ENCODE measurements at places on chromosomes 16 and 17.

- no peak for DNase-seq
Observed at GRCh38 chr16:88356124-88356726, 26.5 kb upstream of the ZNF469 start.

DNA sequence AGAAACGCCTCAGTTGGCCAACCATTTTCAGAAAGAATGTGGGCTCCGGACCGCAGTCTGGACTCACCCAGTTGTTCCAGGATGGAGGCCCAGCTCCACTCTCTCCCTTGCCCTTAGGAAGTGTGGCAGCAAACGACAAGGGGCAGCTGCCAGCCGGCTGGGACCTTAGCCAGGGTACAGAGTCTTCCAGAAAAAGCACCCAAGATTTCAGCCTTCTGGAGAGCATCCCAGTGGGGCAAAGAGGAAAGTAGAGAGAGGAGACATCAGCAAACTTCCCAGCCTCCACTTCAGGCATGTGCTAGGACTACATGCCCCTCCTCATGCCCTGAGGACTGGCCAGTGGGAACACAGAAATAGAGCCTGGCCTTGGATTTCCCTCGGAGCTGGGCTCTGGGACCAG, 56.8 kb upstream of the SCNN1B start:
- DNase-seq = no peak

DNA sequence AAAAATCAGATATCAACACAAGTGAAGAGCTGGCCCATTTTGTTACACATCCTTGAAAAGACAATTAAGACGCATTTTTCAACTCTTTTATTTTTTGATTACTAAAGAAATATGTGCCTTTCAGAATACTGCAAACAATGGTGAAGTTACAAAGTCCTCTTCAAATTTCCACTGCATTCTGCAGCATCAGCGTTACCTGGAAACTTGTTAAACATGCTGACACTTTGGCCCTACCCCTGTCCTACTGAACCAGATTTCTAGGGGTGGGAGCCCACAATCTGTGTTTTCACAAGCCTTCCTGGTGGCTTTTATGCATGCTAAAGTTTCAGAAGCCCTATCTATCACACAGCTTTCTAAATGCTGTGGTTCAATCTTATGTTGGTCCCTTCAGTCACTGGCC, 4.5 kb upstream of the CCL14 start:
- no peak for DNase-seq

- no peak for DNase-seq
Observed at GRCh38 chr16:79628501-79628975, 28.0 kb upstream of the MAF start.

GRCh38 chr16:78932355-78932943, 668.1 kb downstream of the MAF start:
- DNase-seq = no peak

DNA sequence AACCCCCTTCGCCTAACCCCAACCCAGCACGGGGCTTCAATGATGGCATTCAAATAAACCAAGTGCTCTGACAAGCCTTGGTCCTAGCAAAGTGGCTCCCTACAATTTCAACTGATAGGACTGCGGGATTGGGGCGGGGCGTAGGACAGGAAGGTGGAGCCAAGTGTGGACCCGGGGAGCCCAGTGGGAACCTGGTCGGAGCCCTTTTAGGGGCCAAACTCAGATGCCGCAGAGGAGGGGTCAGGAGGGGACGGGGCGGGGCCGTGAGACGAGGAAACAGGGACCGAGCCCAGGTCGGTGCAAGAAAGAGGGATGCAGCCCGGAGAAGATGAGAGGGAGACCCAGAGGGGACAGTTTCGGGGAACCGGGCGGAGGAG, 13.2 kb upstream of the CDIPT start:
- no peak for DNase-seq

GRCh38 chr16:26856791-26857190, 209.9 kb upstream of the C16orf82 start:
- no peak for DNase-seq

GRCh38 chr17:14790521-14790920, 474.6 kb downstream of the PMP22 start:
- no peak for DNase-seq

DNA sequence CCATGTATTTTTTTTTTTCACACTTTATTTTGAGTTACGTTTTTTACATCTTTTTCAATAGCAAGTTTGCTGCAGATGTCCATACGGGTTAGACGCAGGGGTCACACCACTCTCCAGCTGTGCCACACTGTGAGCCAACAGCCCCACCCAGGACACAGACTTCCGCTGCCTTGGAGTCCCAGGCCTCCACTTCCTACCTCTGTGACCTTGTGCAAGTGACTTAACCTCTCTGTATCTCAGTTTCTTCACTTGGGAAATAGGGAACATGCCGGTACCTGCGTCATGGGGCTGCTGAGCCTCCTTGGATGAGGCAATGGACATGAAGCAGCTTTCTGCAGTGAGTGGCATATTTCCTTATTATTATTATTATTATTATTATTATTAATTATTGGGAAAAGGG, 3.3 kb upstream of the PITPNA start:
- DNase-seq = no peak

- no peak for DNase-seq
Observed at GRCh38 chr16:87675111-87675719, 72.9 kb downstream of the JPH3 start.

DNA sequence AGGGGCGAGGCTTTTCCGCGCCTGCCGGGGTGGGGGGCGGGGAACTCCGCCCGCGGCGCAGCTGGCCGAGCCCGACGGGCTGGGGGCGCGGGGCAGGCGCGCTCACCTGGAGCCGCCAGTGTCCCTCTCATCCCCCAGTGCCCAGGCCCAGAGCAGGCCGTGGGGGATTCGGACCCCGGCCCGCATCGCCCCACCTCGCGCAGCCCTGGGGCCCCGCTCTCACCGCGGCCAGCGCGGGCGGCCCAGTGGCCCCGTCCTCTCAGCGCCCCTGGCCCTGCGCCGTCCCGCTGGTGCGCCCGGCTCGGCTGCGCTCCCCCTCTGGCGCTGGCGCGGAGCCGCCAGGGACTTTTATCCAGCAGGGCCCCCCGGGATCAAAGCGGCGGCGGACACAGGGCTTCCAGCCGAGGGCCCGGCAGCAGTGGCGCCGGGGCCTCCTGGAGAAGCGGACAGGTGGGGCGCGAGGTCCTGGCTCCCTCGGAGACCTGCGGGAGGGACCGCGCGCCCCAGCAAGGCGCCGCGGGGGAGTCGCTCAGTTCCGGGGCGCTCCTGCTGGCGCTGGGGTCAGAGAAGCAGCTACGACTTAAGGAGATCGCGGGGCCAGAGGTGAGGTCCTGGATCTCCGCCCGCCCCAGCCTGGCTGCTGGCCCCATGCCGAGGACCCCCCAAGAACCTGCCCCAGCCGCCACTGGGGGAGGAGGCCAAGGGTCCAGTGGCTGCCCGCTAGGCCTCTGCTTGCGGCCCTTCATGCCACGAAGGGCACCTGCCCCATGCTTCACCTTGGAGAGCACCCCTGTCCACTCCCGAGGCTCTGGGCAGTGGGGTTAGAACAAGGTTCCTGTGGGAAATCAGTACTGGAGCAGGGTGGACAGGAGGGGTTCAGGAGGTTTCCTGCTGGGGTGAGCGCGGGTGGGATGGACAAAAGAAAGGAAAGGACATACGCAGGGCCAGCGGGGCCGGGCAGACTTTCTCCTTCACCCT, 823 bp upstream of the NOTUM start:
- DNase-seq = no peak

DNA sequence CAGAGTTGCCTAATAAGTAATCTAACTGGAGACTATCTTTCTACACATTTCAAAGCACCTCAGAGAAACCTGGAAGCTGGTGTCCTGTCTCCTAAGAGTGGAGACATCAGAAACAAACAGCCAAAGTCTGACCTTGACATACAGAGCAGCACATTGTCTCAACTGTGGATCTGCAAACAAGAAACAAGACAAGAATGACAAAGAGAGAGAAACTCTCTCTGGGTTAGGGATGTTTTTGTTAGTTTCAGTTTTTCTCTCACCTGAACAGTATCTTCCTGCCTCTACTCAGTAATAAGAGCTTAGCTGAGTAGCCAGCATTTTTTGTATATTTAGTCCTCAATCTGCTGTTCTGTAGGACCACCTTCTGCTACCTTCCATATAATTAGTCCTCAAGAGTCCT, 8.9 kb downstream of the ZNF597 start:
- no peak for DNase-seq

- DNase-seq = no peak
Observed at GRCh38 chr16:67305216-67306071, 21.1 kb downstream of the KCTD19 start.

DNA sequence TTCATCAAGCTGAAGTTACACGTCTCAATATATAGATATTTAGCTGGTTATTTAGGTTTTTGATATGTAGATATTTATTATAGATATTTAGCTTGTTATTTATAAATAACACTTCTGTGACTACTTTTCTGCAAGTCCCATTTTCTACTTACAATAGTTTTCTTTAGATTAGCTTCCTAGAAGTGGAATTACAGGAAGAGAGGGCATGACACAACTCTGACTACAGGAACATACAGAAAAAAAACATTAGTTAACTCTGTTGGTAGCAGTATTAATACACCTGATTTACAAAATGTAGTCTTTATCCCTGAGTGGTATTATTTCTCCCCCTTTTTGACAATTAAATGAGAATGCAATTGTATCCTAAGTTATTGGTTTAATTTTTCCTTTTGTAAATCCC, 21.2 kb upstream of the CCL1 start:
- no peak for DNase-seq

DNA sequence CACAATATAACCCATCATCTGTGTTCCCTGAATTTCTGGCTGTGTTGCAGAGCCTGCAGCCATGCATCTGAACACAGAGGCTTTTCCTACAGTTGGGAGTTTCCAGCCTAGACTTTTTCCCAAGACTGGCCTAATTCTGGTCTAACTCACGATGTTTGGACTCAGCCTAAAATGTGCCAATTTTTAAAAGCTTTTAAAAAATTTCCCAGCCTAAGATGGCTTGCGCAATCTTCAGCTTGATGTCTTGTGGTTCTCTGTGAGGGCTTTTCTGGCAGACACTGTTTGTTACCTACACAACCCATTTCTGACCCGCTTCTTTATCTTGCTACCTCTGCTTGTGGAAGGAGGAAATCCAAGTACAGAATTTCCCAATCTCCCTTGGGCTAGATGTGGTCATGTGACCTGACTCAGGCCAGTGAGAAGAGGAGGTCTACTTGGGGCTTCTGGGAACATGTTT, 72.7 kb upstream of the GAS7 start:
- no peak for DNase-seq

Measured in dorsolateral prefrontal cortex (tissue), 122 donors.